ENCODE measurements at places on chromosomes 3 and 15.

- peak; percentile 30 for DNase-seq
These were observed 48.7 kb upstream of the CRTC3 start for GRCh38 chr15:90481023-90481422.

GRCh38 chr15:92079647-92080255, 226.2 kb downstream of the SLCO3A1 start:
- DNase-seq: no peak

DNA sequence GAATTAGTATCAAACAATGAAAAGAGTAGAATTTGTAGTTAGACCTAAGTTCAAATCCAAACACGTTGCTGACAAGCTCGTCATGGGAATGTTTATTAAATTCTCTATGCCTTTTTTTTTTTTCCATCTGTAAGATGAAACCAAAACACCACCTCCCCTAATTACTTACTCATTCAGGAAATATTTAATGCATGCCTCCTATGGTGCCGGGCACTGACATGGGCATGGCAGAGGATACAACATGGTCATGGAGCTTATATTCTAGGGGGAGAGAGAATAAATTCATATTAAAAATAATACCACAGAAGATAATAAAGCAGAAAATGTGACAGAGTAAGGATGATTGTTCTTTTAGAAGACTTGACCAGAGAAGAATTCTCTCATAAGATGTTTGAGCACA, 215.8 kb downstream of the RYR3 start:
- DNase-seq: no peak

DNA sequence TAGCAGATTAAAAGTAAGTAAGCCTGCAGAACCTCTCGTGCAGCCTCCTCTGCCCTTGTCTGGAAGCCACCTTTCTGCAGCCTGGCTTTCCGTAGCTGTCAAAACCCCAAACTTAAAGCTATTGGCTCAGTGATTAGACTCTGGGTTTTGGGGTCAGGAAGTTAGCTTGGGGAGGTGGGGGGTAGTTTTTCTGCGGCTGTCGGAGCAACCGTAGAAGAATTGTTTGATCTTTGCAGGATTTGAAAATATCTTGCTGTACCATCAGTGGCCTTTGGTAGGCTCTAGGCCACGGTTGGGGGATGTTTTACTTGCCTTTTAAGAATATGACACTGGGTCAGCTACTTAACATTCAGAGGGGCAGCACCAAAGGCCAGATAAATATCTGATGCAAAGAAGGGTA, 88.4 kb upstream of the RASGRP1 start:
- no peak for DNase-seq

DNA sequence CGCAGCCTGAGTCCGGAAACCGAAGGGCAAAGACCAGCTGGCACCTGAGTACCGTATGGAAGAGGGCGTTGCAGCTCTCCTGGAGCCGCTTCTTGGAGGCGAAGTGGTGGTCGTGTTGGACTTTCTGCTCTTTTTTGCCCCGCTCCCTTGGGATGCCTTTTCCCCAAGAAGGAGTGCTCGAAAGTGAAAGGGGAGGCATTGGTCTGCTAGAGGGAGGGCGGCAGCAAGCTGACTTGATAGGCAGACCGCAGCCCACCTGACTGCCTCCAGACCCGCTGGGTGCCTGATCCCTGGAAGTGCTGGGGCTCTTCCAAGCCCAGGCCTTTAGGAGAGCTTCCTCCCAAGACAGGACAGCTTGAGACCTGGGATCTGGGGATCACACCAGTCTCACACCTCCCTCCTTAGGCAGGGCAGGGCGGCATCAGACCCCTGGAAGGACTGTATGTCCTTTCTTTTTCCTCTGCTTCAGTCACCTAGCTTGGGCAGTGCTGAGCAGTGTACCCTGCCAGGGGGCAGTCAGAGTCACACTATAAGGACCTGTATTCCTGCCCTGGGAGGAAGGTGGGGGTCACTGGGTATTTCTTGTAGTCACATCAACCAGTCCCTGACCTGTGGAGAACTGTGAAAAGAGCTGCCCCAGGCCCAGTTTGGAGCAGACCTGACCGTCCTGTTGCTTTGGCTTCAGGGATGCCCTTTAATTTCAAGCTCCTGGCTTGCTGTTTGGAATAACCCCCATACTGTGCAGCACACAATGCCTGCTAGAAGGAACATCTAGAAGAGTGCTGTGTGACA, 2.1 kb downstream of the ACVR2B start:
- peak; percentile 30 for DNase-seq

DNA sequence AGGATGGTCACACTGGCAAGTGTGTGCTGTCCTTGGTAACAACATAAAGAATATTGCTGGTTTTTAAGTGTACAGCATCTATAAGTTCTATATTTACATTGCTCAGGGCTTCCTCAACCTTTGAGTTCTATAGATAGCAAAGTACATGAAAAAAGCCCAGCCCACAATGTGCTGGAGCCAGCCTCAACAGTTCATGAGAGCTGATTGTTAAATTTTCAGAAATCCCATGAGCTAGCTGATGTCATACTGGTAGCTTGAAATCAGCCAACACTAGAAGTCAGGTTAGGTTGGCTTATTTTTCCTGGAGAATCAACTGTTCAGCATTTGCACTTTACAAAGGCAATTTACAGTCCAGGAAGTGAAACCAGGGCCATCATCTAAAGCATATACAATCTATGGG, 102.8 kb downstream of the STRIT1 start:
- DNase-seq: no peak

GRCh38 chr3:125072301-125072700, 16.5 kb upstream of the HEG1 start:
- peak; percentile 46 for DNase-seq

DNA sequence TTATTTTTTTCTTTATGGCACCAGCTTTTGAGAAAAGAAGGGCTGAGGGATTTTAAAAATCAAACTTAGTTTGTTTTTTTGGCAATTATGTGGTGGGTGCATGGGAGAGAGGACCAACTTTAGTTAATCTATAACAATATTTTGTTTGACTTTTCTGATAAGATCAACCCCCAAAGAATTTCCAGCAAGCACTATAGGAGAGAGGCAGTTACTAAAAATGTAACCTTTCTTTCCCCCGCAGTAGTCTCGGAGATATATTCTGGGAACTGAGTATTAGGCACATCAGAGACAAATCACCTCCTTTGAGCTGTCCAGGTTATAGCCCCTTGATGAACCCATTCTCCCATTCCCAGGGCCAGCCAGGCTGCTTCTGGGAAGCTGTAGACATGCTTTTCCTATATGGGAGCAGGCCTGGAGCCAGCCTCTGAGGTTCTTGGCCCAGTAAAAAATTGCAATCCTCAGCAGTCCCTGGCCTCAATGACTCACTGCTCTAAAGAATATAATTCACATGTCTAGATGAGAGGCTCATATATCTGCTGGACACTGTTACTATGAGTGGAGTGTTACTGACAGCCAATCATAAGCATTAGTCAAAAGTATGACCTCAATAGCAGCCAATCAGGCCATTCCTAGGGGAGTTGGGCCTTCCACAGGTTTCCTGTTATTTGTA, 138.3 kb upstream of the AGBL1 start:
- no peak for DNase-seq

GRCh38 chr3:46681856-46682540, 11.5 kb downstream of the ALS2CL start:
- DNase-seq: no peak

GRCh38 chr3:132432639-132433038, 15.3 kb downstream of the DNAJC13 start:
- peak; percentile 77 for DNase-seq

GRCh38 chr3:184145111-184145524, 10.0 kb downstream of the EIF2B5 start:
- DNase-seq: peak; percentile 74

DNA sequence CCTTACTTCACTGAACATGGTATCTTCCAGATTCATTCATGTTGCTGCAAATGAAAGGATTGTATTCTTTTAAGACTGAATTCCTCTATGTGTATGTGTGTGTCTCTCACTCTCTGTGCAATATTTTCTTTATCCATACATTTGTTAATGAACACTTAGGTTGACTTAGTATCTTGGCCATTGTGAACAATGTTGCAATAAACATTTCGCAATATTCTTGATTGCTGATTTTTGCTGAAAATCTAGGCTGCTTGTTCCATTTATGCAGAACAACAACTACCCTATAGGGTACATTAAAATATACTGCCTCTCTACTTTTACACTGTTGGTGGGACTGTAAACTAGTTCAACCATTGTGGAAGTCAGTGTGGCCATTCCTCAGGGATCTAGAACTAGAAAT, 732.4 kb downstream of the CADM2 start:
- DNase-seq: no peak

DNA sequence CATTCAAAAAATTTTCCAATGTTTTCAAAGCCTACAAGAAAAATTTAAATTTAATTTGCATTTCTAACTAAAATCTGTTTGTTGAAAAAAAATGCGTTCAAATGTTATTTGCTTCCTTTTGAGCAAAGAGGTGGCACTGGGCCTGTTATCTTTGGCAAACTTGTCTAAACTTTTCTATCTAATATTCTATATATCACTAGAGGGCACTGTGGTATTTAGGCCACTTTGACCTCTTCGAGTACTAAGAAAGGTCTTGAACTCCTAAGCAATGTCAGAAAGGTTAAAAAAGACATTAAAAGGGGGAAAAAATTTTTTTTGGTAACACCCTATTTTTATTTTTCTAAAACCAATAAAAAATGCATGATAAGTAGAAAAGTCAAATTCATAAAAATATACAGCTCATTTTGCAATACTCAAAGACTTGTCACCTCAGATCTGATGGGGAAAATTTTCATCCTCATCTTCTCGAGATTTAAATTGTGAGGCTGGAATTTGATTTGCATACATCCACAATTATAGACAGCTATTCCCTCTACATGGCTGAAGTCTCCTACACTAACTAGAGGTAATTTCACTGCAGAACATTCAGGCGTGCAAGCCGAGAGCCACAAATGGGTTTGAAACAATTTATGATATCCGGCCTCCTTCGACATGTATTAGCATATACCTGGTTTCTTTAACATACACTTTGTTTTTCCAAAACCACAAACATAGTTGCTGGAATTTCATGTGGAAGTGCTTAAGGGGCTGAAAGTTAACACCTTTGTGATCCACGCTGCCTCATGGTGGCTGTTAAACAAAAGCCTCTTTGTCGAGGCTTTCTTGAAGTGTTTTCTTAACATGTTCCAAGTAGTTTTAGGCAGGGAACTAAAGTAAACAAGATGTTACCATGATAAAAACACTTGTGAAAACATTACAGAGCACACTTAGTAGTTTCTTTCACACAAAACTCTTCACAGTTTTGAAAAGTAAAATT, 576.4 kb downstream of the FOXP1 start:
- DNase-seq: peak; percentile 46

DNA sequence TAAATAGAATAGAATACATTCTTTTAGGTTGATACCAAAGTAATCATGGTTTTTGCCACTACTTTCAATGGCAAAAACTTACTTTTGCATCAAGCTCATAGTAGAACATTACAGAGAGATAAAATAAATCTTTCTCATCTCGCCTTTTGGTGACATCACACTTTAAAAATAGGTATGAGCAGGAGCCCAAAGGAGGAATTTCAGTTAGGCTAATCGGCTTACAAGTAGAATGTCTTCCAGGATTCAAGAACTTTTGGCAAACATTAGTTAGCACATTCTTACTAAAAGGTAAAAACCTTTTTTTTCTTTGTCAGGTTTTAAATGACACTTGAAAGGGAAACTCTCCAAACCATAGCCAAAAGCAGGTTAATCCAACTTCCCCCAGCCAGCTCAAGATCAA, 59.7 kb upstream of the CMSS1 start:
- DNase-seq: no peak

DNA sequence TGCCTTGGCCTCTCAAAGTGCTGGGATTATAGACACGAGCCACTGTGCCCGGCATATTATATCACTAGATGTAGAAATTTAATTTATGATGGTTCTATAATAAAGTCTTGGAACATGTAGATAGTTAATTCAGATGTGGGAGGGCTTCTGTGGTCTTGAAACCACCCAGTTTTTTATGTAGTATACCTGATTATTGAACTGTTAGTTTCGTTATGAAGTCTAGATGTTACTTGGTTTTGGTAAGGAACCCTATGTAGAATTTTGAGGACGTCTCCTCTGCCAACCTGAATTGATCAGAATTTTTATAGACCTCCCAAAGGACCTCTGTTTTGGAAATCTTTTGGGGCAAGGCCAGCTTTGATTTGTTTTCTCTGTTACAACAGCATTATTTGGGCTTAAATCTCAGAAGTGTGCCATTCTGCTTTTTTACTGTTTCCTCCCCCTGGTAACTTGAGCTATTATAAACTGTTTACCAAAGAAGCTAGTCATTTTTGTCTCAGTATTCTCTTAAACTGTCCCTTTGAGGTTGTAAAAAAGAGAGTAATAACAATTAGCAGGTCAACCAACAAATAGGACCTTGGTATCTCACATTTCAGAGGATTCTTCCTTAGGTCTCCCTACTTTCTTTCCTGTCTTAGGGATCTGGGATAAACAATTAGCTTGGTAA, 20.8 kb downstream of the AKAP13 start:
- DNase-seq: no peak
